ENCODE measurements at places on chromosomes 1 and 21.
A peak's percentile ranks its signal among the peaks of the same experiment; 100 is the strongest.

GRCh38 chr1:160465123-160465522 lies 57.9 kb downstream of the SLAMF6 start:
- no peak for DNase-seq

DNA sequence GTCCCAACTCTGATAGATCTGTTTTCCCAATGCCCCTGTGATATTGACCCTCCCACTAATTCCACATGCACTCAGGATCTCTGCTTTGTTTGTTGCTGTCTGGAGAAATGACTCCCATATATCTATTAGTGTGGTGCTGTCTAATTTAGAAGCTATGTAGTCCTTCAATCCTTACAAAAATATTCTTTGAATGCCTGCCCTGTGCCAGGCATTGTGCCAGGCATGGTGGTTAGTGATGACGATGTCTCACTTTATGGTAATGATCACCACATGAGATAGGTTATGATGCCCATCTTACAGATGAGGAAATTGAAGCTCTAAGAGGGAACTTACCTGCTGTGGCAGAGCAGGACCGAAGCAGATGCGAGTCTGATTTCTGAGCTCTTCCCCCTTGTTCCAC lies 12.9 kb downstream of the MYOG start:
- DNase-seq, result peak; percentile 59

DNA sequence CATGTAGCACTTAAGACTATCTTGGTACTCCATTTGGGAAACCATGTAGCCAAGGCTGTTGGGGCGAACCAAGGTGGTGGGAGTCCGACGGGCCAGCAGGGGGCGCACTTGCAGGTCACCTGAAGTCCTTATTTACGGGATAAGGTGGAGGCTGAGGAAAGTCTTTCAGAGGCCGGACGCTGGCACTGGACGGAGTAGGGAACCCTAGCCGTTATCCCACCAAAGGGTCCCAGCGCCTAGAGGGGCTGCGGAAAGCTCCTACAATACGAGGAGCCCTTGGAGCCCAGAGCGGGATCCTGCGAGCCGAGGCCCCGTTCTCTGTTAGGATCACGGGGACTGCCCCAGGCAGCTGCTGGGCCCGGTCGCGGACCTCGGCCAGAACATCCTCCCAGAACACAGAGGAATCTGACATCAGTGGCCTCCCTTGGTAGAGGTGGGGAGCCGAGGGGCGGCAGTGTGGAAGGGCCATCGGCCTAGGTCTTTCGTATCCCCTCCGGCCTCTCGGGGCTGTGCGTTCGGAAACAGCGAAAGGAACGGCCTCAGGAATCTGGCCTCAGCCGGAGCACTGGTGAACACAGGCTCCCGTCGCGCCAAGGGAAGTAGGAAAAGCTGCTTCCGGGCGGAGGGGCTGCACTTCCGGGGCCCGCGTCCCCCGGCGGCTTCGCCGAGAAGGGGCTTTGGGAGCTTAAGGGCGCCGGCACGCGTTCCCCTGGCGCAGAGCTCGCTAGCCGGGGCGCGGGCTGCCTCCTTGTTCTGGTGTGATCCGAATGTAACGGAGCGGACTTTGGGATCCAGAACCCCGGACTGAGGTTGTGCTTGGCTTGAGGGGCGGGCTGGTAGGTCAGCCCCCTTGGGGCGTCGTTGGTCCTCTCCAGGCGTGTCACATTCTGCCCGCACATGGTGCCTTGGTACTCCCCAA lies 29.9 kb upstream of the RPTN start:
- DNase-seq, result peak; percentile 28

DNA sequence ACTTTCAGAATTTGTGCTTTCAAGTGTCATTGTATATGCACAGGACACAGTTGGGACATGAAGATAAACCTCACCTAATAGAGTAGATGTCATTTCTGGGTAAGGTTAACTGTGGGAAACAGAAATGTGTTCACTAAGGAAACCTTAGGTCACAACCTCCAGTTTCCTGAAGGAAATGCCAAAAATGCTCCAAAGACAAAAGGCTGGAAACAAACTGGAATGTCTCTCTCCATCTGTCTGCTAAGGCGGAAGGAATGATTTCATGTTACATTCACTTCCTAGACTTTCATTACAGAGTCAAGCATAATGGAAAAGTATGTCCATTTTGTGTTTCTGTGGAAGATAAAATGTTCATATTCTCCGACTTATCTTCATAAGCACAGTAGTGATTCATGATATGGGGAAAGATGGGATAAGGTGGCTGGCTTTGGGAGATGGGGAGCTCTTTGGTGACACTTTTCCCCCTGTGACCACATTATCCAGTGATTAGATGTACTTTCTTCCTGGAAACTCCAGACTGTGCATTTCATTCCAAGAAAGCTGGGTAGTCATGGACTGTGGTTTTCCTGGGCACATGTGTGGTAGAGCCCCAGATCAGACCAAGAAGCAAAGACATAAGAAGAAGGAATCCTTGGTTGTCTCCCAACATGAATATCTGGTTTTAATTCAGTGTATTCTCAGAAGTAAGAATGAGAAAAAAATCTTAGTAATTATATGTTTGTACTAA lies 5.7 kb downstream of the S1PR1 start:
- no peak for DNase-seq

DNA sequence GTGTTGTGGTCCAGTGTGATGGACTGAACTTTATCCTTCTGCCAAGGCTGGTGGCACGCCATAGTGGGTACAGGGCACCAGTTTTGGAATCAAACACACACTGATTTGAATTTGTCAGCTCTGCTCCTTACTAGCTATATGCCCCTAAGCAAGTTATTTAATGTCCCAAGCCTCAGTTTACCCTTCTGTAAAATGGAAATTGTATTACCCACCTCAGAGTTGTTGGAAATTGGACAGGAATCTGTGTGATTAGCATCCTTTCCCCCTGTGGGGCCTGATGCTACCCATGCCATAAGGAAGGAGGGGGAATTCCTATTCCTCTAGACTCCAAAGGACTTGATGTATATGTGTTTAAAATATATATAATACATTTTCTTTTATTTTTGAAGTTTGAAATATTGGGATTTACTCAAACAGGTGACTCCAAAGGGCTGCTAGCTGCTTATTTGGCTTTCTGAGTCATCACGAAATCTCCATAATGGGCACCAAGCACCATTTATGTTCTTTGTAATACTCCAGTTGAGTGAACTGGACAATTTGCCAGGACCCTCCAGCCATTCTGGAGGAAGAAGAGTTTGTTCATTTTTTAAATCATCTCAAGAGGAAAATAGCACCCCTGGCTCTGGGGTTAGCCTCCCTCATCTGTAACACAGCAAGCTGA lies 224.5 kb upstream of the TMEM51 start:
- DNase-seq, result no peak

GRCh38 chr1:231274119-231274825 lies 33.3 kb downstream of the GNPAT start:
- DNase-seq, result no peak

- peak; percentile 40 for DNase-seq
Measured at GRCh38 chr1:74502432-74502831, 10.0 kb downstream of the LRRC53 start.

GRCh38 chr1:19344372-19344810 lies 32.3 kb downstream of the SLC66A1 start:
- DNase-seq, result peak; percentile 67

DNA sequence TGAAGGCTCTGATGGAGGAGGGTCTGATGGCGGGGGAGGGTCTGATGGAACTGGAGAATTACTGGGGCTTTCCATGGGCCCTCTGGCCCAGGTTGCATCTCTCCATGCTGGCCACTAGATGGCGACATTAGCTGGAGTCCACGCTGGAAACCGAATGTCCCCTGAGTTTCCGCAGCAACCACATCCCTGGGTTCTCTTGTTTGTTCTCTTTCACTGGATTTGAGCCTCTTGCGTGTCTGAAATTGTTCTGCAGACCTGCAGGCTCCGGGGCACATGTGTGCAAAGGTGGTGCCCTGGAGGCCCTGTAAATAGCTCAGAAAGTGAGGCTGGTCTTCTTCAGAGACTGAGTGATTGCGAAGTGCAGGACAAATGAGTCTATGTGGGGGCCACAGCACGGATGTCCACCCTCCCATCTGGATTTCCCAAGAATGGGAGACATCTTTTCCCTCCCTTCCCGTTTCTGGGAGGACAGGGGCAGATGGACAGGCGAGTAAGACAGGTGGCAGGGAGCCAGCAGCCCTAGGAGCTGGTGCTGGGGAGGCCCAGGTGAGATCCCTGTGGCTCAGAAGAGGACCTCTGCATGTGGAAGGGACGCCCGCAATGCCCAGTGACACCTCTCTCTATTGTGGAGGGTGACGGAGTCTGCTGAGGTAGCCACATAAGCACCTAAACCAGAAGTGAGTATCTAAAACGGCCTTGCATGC lies 73.2 kb upstream of the ABCG1 start:
- DNase-seq, result peak; percentile 89

DNA sequence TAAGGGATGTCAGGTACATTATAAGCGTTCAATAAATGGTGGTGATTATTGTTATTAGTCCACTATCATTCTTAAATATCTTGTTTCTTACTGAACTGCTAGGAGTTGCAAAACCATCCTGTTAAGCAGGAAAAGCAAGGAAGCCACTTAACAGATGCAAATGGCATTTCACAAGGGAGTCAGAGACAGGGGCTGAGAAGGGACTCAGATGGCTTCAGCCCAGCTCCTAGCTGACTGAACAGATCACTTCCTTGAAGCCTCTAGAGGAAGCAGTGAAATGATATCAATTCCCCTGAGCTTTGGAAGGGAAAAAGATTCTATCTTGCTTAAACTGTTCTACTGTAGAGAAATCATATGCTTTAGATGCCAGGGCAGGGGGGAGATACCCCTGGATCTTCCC lies 151.5 kb downstream of the ST6GALNAC5 start:
- DNase-seq, result no peak

DNA sequence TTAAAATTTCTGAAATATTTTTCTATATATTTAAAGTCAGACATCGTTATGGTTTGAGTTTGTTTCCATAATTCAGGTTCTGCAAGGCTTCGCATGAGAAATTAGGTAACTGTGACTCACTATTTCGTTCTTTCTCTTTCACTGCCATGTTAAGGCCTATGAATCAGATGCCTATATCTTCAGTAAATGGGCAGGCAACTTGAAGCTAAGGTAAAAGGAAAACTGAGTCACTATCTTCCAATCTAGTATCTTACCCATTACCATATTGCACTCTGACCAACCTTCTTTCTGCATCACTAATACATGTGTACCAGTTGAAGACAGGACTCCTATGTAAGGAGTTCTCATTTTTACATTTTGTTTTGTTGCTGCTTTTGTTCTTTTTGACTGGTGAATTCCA lies 37.8 kb downstream of the PYHIN1 start:
- no peak for DNase-seq

DNA sequence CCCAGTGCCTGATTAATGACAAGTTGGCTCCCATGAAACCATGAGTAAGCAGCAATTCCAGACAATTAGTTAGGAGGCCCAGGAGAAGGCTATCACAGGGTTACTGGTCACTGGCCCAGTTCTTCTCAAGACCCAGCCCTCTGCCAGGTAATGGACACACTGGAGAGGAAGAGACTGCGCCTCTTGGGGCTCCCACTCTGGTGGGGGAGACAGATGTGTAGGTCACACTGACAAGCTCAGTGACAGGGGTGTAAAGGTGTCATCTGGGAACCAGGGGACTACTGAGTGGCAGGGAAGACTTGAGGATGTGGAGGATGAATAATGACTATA lies 4.9 kb downstream of the HPCA start:
- no peak for DNase-seq

GRCh38 chr1:7755448-7755847 lies 15.6 kb upstream of the VAMP3 start:
- DNase-seq, result no peak

- DNase-seq, result no peak
Measured at GRCh38 chr1:15225461-15225860, 21.6 kb upstream of the FHAD1 start.

DNA sequence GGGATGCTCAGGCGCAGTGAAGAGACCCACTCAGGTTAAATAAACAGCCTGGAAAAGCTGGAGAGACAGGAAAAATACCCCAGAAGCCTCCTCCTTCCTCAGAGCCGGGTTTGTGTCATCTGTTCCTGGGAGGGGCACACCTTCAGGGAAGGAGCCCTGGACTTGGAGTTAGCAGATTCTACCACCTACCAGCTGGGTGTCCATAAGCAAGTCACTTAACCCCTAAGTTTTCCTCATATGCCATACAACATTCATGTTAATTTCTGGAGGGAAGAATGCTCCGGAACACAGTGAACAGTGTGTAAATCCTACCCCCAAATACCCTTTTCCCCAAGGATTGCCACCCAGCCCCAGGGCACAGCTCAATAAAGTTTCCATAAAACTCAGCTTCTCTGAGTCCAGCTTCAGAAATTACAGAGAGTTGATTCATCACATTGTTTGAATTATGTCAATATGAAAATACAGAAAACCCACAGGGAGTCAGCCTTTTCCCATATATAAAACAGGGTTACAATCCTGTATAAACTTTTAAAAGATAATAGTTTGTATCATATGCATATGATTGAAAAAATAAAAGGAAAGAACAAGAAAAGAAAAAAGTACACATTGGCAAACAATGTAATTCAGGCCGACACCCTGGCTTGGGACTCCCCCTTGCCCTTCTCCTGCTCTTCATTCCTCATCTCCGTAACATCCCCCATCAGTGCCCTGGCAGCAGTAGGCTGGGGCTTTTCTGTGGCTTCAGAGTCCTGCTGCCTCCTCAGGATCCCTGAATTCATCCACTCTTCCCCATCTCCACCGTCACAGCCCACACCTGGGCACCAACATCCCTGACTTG lies 291.8 kb upstream of the USP24 start:
- DNase-seq, result peak; percentile 54

DNA sequence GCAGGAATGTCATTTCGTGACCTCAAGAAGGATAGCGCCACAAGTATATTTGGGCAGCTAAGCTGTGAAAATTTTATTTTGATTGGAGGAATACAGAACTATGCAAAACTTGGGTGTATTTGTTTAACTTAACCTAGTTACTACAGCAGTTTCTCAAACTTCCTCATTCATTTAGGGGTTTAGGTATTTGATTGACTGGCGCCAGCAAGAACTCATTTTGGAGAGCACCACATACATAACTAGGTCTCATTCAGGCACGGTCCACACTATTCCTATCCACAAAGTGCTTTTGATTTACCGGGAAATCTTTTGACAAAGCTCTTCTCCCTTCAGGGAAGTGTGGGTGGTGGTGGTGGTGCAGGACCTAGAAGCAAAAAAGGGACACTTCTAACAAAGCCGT lies 155.1 kb upstream of the NRIP1 start:
- DNase-seq, result no peak

DNA sequence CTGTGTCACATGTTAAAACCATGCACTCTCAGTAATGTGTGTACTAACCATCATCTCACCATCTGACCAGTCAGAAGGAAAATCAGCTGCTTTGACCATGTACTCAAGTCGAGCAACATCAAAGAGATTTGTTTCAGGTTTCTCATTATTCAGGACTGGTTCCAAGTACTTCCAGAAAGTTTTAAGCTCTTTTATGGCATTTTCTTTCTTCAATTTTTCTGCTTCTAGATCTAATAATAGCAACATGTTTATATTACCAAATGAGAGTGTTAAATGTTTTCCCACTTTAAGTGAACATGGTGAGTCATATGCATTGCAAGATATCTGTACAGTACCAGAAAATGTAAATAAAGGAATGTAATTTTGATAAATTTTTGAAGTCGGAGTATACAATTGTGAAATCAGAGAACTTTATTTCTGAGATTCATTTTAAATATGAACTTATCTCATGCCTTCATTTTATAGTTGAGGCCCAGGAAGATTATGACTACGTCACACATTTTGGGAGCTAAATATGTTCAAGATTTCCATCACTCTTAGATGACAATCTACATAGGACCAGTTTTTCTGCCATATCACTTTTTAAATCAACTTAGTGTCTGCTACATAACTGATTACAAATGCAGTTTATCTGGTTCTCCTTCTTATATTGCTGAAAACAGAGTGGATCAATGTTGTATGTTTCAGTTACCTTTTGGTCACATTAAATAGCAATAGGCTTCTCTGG lies 87.2 kb downstream of the SPAG17 start:
- no peak for DNase-seq

Measured in AG08395 (cell line).